DMS153 (cell line): ENCODE measurements at places on chromosomes 16 and 17.
A peak's percentile ranks its signal among the peaks of the same experiment; 100 is the strongest.

- DNase-seq = no peak
These were observed 321.2 kb upstream of the SOX9 start for GRCh38 chr17:71799657-71800056.

DNA sequence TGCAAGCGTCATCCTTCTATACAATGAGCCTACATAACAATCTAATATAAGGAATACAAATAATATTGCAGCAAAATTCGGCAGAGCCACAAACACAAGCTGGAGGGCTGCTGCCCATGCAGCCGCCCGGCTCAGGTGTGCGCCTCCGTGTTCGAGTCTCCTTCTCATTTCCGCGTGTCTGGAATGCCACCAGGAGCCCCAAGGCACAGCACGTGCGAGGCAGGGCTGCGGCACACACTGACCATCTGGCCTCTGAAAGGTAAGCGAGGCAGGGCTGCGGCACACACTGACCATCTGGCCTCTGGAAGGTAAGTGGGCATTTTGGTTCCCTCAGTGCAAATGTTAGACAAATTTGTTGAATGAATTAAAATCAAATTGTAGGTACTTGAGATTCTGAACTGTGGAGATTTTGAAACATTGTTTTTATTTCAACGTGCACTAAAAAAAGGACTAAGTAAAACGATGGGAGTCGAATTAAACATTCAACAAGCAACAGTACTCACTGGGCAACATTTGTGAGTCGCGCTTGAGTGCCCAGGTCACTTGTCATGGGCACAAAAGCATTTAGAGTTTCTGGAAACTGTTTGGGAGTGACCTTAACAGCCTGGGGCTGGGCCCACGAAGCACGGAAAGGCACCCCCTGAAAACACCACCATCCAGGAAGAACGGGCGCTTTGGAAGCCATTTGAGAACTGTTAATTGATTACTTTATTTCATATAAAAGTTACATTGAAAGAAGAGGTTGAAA lies 37.4 kb downstream of the ZDHHC7 start:
- no peak for DNase-seq

DNA sequence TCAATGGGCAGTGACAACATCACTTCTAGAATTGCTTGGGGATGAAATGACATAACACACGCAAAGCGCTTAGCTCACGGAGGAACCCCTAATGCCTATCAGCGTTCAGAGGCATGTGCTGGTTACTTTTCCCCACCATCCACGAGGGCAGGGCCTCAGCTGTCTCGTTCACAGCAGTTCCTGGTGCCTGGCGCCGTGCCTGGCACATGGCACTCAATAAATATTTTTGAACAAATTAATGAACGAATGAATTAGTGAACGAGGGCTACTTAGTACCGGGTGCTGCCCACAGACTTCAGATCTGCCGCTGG lies 14.1 kb upstream of the CIBAR2 start:
- no peak for DNase-seq

GRCh38 chr17:8384801-8385378 lies 1.9 kb upstream of the RPL26 start:
- no peak for DNase-seq

- DNase-seq = no peak
These were observed 4.9 kb downstream of the SOX9 start for GRCh38 chr17:72125742-72126141.

GRCh38 chr16:52234626-52235025 lies 312.3 kb downstream of the TOX3 start:
- no peak for DNase-seq

GRCh38 chr16:22139008-22139407 lies 23.3 kb upstream of the SDR42E2 start:
- no peak for DNase-seq

- no peak for DNase-seq
These were observed 30.3 kb upstream of the SUPT4H1 start for GRCh38 chr17:58382108-58382871.

DNA sequence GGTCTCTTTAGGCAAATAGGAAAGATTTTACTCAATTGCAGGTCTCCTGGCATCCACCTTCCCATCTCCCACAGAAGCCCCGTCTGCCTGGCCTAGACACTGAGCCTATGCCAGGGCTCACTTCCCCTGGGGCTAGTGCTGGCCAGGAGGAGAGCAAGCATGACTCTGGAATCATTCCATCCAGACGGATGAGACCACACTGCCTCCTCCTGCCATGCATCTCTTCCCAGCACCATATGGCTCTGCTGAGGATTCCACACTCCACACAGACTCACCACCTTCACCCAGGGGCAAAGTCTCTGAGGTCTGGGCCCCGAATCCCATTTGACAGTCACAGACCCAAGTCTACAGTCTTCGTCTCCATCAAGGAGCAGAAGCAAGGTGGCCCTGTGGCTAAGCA lies 346.5 kb downstream of the C16orf95 start:
- no peak for DNase-seq

DNA sequence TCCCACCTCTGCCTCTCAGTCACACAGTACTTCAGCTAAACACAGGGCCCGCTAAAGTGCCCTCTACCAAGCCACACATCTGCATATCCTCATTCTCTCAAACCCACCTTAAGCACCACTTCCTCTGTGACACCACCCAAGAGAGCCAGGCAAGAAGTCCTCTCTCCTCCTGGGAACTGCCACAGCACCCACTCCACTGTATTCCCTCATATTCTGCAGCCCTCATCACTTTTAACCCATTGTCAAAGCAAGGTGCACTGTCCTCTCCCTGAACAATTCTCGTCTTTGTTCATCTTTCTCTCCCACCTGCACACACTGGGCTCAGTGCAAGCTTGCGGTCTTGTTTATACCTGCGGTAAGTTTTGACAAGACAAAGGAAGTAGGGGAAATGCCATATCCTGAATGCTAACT lies 13.6 kb downstream of the CHD9 start:
- DNase-seq = no peak

DNA sequence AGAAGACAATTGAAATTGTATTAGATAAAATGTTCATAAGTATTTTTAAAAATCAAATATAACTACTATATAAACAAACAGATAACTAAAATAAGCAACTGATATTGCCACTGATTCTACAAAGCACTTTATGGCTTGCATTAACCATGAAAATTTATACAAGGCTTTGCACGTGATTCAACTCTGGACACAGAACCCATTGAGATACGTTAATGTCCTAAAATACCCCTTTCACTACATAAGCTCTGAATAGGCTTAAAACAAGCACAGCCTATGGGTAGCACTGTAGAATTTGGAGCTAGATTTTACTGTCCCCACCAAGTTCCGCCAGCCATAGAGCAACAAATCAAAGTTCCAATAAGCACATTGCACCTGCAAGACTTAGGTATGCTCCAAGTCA lies 4.5 kb downstream of the ZNF652 start:
- DNase-seq = no peak

- DNase-seq = no peak
These were observed 43.7 kb downstream of the HSBP1 start for GRCh38 chr16:83851473-83851872.

- no peak for DNase-seq
These were observed 256.1 kb upstream of the SOX9 start for GRCh38 chr17:71864755-71865154.

- no peak for DNase-seq
These were observed 200.2 kb upstream of the TOX3 start for GRCh38 chr16:52747088-52747595.

DNA sequence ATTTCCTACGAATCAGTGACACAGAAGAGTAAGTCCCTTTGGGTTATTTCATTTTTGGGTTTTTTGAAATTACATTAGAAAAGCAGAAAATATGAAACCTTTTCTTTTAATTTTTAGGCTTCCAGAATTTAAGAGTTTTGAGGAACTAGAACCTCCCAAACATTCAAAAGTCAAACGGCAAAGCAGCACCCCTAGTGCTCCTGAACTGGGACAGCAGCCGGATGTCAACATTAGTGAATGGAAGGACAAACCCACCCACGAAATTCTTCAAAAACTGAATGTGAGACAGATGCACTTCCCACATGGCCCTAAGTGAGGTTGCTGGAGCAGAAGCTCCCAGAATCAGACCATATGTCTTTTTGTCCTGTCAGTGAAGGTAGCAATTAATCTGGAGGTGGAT lies 199.4 kb downstream of the PHKB start:
- no peak for DNase-seq

DNA sequence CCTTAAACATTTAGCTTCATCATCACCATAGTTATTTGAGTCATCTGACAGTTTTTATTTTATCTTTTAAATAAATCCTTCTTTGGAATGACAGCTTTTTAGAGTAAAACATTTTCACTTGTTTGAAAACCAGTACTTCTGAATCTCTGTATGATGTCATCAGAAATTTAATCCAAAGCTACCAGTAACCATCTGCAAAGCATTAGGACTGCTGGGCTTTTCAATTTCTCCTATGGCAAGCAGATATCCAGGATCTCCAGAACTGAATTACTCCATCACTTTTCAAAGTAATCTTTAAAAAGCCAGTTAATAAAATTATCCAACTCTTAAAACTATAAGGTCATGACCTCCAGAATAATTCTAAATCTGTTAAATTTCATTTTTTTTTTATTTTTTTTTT lies 51.5 kb downstream of the CHCT1 start:
- DNase-seq = no peak

- no peak for DNase-seq
These were observed 41.6 kb downstream of the ARHGAP23 start for GRCh38 chr17:38469875-38470274.

GRCh38 chr16:46897471-46897870 lies 13.3 kb downstream of the GPT2 start:
- no peak for DNase-seq

GRCh38 chr17:13268791-13269595 lies 251.2 kb upstream of the ELAC2 start:
- DNase-seq = no peak

GRCh38 chr17:71085238-71086033 lies 916.1 kb downstream of the KCNJ2 start:
- DNase-seq = peak; percentile 34

GRCh38 chr16:79972053-79972704 lies 371.6 kb upstream of the MAF start:
- DNase-seq = no peak

GRCh38 chr16:4954714-4955113 lies 3.4 kb upstream of the SEC14L5 start:
- no peak for DNase-seq

- DNase-seq = no peak
These were observed 31.8 kb downstream of the ANKRD11 start for GRCh38 chr16:89458551-89458950.

DNA sequence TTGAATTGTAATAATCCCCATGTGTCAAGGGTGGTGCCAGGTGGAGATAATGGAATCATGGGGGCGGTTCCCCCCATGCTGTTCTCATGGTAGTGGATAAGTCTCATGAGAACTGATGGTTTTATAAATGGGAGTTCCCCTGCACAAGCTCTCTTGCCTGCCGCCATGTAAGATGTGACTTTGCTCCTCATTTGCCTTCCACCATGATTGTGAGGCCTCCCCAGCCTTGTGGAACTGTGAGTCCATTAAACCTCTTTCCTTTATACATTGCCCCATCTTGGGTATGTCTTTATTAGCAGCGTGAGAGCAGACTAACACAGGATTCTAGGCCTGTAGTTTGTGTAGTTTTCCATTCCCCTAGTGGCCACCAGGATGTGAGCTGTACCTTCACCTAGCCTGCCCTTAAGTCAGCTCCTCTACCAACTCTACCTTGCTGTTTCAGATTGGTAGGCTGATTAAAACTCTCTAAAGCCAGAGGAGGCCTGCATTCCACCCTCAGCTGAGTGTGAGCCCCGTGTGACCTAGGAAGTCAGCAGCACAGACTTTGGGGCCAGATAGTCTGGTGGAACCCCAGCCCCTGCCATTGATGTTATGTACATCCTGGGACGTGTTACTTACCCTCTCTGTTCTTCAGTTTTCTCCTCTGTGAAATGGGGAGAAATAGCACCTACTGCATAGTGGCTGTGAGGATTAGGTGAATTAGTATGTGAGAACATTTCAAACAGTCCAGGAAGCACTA lies 252.4 kb upstream of the CACNG5 start:
- DNase-seq = no peak

DNA sequence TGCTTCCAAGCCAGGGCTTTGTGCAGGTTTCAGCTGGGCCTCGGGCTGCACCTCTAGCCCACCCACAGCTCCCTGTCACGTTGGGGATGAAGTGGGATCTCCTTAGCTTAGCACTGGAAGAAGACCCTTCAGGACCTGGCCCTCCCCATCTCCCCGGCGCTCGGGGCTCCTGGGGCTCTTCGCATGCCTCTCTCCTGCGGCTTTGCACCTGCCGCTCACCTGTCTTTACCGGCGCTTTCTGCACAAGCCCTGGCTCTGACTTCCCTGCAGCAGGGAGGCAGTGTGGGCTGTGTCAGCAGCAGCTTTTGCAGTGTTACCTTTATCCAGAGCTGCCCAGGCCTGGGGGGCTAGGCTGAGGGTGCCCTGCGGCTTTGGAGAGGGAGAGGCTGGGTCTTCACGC lies 52.3 kb downstream of the NT5M start:
- no peak for DNase-seq

GRCh38 chr17:511833-512251 lies 159.2 kb upstream of the RPH3AL start:
- DNase-seq = no peak

GRCh38 chr16:71350821-71351557 lies 7.5 kb upstream of the CALB2 start:
- DNase-seq = no peak

DNA sequence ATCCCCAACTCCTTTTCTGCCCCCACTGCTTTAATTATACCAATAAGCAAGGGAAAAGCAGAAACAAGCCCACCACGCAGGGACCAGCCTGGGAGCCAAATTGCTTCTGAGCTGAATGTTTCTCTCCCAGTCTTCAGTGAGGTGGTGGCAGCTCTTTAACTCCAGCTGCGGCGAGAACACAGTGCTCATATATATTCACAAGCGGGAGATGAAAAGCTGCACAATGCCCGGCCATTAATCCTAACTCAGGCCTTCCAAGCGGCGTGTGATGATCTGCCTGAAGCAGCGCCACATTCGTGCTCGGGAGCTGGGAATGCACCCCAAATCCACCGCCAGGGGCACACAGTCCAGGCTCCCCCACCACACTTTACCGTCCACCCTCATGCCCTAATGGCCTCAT lies 203.7 kb upstream of the SDK2 start:
- DNase-seq = no peak

- no peak for DNase-seq
These were observed 51.3 kb downstream of the EPN2 start for GRCh38 chr17:19288453-19288852.

GRCh38 chr17:19254651-19255050 lies 17.5 kb downstream of the EPN2 start:
- no peak for DNase-seq

GRCh38 chr16:28837672-28838557 lies 8.2 kb downstream of the TUFM start:
- no peak for DNase-seq

- no peak for DNase-seq
These were observed 45.6 kb downstream of the CHD9NB start for GRCh38 chr16:53007095-53007494.

DNA sequence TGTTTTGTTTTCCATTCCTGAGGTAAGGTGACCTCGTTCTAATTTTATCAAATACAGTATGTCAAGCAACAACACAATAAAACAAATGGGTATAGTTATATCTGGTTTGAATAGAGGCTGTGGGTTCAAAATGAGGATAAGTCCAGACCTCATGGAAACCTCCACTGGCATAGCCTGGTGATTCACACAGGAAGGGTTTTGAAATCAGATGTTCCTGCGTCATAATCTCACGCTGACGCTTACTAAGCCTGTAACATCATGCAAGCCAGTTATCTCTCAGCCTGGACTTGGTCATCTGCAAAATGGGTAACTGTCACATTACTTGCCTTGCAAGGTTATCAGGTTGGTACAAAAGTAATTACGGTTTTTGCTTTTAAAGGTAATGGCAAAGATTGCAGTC lies 1056.3 kb upstream of the EEF2KMT start:
- DNase-seq = no peak
